Fibroblast of villous mesenchyme (primary cell): ENCODE measurements at places on chromosomes 11 and 22.

DNA sequence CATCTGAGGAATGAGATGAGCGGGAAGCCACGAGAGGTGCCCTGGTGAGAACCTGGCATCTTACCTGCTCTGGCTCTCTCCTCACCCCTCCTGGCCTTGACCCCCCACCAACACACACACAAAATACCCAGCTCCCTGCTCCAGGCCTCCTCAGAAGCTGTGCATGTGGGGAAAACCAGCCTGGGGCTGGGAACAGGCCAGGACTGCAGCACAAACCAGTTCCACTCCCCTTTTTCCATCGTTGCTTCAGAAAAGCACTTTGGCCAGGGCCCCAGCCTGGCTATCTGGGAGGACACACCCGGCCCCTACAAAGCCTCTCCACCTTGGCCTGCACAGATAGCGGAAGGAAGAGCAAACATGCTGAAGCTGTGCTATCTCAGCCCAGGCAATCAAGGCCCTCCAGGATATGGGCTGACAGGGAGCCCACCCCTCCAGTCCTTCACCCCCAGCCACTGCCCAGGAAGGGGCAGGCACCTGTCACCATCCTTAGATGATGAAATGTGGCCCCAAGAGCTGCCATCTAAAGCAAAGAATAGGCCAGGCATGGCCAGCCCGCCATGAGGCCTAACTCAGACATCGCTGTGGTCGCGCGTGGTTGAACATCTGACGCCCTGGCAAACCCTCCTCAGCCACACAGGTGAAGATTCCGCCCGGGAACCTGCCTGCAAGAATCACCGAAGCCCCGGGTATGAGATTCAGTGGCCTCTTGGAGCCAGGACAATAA lies 35.4 kb downstream of the PISD start:
- DNase-seq = no peak

GRCh38 chr11:109019342-109019936 lies 354.6 kb downstream of the DDX10 start:
- no peak for DNase-seq

GRCh38 chr11:61533039-61533375 lies 24.5 kb downstream of the LRRC10B start:
- DNase-seq = no peak

DNA sequence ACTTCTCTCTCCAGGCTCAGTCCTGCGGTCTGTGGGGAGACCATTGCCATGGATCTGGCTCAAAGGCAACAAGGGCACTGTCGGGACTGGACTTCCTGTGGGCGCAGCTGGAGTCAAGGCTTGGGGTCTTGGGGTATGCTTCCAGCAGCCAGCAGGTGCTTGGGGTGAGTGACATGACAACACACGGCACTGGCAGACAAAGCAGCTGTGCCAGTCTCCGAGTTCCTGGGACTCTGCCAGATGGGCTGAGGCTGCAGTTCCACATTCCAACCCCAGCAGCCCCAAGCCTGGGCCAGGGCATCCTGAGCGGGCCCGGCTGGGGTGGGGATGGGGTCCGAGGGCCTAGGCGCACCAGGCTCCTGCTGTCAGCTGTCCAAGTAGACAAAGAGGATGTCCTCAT lies 12.3 kb downstream of the GUCD1 start:
- DNase-seq = no peak

- no peak for DNase-seq
Observed at GRCh38 chr11:1642288-1643145, 12.9 kb downstream of the KRTAP5-5 start.

DNA sequence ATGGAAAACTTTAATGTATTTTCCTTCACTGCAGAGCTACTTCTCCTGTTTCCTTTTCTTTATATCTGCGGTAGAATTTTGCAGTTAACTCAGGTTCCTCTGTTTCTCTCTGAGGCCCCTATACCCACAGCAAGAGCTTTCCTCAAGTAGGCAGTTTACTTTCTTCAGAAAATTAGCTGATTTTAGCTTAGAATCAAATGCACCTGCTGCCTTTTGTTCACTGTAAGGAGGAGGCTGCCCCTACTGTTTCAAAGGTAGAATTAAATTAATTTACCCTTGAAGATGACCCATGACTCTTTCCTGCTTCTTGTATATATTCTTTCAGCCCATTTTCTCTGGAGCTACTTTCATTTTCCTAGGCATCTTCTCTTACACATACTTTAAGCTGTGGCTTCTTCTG lies 68.7 kb upstream of the GDPD4 start:
- DNase-seq = no peak

DNA sequence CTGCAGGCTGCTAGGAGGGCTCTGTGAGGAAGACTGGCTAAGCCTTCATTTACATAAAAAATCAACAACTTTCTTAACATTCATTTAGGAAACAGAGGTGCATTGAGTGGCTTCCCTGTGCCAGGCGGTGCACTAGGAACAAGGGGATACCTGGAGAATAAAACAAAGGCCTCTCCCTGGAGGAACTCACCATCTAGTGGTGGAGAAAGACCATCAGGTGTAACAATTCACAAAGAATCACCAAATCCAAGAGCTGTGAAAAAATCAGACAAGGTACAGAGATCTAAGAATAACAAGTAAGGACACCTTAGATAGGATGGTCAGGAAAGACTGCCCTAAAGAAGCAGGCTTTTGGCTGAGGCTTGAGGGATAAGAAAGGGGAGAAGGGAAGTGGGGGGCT lies 40.3 kb downstream of the CSNK2A3 start:
- no peak for DNase-seq

DNA sequence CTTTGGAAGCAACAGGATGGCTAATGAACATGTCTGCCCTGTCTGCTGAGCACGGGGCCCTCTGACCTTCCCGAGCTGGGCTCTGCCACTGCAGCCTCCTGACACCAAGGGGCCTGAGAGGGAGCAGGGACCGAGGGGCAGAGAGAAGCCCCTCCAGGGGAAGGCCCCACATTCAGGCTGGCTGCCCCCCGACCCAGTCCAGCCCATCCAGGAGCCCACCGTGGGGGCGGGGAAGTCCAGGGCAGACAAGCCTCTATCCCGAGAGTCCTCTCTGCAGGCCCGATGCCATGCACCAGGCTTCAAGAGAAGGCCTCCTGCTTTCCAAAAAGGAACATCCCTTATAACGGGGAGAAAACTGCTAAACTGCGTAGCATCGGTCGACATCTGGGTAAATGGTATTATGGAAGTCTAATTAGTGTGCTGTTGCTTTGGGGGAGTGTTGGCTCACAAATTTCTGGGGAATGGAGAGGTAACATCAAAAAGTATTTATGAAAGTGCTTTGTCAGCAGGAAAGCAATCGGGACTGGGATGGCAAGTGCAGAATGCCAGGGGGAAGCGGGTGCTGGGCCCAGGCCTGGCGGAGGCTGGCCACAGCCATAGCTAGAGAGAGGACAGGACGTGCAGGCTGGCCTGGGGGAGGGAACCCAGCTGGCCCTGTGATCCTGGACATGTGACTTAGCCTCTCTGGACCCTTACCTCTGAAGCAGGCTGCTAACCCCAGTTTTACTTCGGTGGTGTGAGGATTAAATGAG lies 5.3 kb upstream of the SHISAL1 start:
- DNase-seq = no peak

- DNase-seq = no peak
Observed at GRCh38 chr11:15535414-15535813, 420.7 kb downstream of the INSC start.

DNA sequence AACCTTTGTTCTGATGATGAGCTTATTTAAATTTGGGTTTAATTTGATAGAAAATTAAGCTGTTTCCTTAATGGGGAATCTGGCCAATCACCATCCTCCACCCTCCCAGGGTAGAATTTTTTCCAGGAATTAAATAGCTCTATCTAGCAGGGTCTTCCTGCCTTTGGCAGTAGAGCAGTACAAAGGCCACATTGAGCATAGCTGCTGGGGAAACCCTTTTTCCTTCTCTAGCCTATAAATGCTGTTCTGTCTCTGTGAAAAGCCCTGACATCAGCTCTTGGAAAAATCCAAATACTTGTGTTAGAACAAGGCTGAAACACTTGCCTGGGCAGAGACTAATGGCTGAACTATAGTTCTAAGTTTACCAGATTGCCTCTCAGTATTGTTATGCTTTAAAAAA lies 55.1 kb downstream of the ARHGEF12 start:
- DNase-seq = no peak

- peak; percentile 51 for DNase-seq
Observed at GRCh38 chr11:64655941-64656601, 65.1 kb downstream of the SLC22A12 start.

DNA sequence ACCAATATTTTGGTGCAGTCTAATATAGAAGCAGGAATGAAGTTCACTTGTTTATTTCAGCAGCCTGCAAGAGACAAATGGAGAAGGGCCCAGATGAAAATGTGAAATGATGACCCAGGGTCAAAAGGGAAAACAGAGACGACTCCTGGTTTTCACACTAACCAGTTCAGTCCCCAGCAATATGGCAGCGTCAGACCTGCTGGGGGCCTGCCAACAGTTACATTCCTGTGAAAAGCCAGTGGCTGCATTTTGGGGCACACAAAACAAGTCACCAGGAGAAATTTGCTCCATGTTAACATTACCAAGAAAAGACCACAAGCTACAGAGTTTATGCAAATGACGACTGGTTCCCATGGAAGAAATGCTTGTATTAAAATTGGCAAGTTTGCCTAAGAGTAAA lies 80.2 kb downstream of the CCDC34 start:
- DNase-seq = no peak

DNA sequence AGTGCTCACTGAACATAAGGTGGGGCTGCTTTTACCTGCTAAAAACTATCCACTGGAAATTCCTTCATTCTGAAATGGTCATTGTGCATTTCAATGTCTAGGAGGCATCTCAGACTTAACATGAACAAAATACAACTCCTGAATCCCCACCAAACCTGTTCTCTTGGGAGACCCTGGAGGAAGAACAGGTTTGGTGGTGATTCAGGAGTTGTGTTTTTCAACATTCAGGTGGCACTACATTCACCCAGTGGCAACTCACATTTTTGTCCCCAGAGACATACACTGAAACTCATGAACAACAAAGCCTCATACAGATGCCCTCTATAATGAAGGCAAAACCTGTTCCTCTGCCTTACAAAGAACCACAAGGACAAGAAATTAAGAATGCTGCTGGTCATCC lies 64.3 kb upstream of the CYP2D6 start:
- DNase-seq = no peak

DNA sequence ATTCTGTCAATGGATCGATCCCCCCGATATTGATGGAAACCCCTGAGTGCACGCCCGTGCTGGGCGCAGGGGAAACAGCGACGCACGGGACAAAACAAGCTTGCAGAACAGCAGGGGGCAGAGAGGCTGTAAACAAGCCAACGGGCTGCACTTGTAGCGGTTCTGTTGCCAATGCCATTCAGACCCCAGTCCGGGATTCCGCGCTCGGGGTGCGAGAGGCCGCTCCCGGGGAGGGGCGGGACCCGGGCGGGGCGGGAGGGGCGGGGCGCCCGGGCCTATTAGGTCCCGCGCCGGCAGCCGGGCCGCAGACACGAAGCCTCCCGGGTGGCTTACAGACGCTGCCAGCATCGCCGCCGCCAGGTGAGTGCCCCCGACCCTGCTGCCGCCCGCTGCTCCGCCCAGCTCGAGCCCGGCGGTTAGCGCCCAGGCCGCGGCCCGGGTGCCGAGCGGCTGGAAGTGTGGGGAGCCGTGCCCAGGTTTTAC lies at the start of gene BIK:
Gene BIK (plus strand): TSS at position 307 of the 483 bp plus-strand sequence. CDS start 13,273 bp downstream, outside the sequence.
- peak; percentile 33 for DNase-seq

DNA sequence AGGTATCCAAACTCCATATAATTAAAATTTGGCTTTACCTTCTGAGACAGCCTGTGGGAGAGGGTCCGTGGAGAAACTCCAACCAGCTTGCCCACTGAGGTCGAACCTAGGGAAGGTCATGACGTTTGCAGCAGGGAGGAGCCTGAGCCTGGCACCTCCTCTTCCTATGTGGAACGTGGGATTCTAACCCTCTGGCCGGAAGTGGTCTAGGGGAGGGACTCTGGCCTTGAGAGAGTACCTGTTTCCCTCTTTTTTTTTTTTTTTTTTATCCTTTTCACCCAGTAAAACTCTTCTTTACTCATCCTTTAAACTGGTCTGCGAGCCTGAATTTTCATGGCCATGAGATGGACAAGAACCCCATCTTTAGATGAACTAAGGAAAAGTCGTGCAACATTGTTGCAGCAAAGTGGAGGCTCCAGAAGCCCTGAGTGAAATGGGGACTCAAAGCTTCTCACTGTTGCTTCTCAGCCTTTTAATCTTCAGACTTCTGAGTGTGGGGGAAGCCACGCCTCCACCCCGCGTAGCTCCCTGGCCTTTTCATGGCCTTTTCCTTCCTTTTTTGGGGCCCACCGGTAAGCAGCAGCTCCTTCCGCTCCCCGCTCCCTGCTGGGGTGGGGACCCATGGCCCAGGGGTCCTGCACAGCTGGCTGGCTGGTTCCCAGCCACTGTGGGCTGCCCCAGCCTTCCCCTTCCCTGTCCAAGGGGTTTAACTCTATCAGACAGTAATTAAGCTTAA lies 1359.9 kb downstream of the LRRC4C start:
- no peak for DNase-seq

DNA sequence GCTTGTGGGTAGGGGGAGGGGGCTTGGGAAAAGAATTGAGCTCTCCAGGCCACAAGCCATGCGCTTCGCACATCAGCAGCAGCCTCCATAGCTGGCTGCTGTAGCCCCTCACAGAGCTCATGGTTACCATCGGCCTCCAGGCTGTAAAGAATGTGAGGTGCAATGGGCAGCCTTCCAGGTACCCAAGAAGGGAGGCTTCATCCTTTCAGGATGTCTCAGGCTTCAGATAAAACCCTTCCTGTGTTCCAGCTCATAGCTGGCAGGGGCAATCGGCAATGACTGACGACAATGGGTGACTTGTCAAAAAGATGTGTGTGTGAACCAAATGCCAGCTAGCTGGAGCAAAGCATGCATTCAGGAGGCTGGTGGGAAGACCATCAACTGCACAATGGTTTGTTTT lies 102.0 kb downstream of the TIMP3 start:
- no peak for DNase-seq

DNA sequence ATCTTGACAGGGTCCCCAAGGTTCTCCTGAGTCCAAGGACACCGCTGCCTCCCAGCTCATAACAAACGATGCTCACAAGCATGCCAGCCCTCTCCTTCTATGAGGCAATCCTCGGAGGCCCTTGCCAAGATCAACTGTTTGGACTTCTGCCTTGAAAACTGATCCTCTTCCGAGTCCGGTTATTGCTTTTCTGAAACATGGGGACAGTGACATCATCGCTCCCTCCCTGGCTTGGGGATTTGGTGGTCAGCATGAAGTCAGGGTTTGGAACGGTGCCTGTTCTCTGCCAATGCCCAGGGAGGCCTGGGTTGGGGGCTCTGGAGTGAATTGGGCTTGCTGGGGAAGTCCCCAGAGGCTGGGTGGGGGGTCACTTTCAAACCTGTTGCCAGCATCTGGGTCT lies 149.3 kb downstream of the FBXO7 start:
- peak; percentile 96 for DNase-seq

DNA sequence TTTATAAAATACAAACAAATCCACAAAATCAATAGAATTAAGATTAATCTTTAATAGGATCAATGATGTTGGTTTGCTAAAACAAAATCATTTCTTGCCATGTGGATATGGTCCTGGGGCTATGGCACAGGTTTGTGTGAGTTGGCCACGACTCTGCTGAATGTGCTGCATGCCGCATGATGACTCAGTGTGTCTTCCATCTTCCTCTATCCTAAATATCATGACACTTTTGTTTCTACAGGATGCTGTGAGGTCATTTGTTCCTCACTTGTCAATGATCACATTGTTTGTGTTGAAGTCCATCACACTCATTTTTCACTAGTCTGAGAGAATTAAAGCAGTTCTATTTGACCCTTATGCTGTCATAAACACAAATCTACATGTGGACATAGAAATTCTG lies 167.2 kb upstream of the ZBED5 start:
- DNase-seq = no peak

GRCh38 chr22:28029201-28029948 lies 110.3 kb upstream of the PITPNB start:
- DNase-seq = no peak

- no peak for DNase-seq
Observed at GRCh38 chr22:46531581-46532175, 5.7 kb downstream of the CELSR1 start.
